Activated CD4-positive, CD25-positive, alpha-beta regulatory T cell (primary cell): ENCODE measurements at places on chromosomes 5 and 9.

DNA sequence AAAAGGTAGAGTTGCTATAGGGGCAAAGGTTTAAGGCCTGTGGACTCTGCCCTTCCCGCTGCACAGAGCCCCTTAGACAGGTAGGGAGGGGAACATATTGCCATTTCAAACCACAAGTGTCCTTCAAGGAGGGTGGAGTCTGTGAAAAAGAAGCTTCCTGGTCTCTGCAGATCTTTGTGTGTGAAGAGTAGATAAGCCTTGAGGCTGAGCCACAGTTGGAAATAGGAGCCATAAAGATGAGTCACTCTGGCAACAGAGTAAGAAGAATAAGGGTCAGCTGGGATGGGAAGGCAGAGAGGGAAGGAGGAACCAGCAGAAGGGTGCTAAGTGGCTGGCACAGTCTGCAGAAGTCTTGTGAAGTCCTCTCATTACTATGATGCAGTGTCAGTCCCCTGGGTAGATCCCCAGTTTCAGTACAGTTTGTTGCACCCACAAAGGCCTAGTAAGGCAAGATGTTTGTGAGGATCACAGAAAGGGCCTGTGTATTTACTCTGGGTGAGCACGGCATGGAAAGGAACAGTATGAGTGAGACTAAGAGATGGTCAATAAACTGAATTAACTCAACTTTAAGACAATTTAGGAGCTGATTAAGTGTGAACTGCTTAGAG is 18.1 kb downstream of the GRXCR2 start:
- no peak for DNase-seq

DNA sequence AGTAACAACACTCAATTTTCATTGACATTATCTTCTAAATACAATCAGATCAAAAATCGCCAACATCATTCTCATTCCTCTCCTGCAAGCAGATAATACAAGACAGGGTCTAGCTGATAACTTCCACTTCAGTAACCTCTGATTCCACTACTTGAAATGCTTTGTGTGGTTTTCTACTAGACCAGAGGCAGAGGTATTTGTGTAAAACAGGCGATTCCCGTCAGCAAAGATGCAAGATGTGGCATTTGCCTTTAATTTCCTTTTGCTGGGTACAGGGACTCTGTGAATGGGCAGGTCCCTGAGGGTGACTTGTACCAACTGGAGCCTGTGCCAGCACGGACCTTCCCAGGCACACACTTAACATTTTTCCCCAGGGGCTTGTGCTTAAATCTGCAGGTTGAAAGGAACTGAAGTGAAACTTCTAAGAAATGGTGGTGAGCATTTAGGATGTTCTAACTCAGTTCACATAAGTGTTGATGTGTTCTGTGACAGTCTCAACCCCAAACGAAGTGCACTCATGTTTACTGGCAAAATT is 625.5 kb upstream of the WWC1 start:
- no peak for DNase-seq

DNA sequence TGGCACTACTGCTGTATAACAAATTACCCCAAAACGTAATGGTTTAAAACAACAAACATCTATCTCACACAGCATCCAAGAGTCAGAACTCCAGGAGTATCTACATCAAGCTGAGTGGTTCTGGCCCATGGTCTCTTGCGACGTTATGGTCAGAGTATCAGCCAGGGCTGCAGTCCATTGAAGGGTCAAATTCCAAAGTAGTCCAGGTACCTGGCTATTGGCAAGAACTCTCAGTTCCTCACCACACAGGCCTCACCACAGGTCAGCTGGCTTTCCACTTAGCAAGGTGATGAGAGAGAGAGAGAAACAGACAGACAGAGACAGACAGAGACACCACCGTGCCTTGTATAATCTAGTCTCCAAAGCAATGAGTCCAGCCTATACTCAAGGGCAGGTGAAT is 22.6 kb downstream of the EPB41L4A start:
- DNase-seq: no peak

DNA sequence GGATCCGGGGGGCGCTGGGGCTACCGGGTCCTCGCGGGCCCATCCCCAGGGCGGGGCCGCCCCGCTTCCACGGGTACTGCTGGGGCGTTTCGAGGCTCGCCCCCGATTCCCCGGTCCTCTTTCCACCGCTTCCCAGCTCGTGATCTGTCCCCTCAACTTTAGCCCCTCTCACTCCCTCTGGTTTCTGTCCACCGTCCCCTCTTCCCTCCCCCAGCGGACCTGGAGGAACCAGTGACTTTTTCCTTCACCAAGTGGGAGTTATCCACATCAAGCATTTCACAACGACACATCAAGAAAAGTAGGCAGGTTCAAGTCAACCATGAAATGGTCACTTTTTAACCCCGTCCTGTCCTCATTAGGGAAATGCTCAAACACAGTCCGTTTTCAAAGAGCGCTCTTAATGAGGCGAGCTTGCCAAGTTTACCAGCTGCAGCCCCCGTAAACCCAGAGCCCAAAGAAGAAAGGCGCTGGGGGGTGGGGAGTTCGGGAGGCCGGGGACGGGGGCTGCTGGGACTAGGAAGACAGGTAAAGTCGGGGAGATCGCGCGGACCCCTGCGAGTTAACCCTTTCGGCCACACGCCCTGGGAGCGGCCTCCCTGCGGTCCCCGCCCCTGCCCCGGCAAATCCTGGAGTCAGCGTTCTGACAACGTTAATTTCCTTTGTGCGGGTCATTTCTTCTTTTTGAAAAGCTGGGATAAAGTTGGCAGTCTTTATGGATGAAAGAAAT is 2.1 kb upstream of the NFIB start:
- DNase-seq: no peak

DNA sequence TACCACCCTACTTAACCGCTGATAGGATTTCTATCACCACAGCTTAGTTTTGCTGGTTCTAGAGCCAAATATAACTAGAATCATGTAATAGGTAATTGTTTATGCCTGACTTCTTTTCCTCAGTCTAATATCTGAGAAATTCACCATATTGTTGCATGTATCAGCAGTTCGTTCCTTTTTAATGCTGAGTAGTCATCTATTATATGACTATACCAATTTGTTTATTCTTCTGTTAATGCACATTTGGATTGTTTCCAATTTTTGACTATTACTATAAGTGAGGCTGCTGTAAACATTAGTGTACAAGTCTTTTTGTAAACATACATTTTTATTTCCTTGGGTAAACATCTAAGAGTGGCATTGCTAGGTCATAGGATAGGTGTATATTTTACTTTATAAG is 25.9 kb downstream of the CSNK1G3 start:
- DNase-seq: no peak

- DNase-seq: no peak
These were observed 44.1 kb upstream of the ITGA2 start for GRCh38 chr5:52945040-52945439.

- DNase-seq: no peak
These were observed 1612.7 kb upstream of the ACO1 start for GRCh38 chr9:30771760-30772159.

- DNase-seq: no peak
These were observed 6.7 kb downstream of the IRF1 start for GRCh38 chr5:132483661-132484390.

DNA sequence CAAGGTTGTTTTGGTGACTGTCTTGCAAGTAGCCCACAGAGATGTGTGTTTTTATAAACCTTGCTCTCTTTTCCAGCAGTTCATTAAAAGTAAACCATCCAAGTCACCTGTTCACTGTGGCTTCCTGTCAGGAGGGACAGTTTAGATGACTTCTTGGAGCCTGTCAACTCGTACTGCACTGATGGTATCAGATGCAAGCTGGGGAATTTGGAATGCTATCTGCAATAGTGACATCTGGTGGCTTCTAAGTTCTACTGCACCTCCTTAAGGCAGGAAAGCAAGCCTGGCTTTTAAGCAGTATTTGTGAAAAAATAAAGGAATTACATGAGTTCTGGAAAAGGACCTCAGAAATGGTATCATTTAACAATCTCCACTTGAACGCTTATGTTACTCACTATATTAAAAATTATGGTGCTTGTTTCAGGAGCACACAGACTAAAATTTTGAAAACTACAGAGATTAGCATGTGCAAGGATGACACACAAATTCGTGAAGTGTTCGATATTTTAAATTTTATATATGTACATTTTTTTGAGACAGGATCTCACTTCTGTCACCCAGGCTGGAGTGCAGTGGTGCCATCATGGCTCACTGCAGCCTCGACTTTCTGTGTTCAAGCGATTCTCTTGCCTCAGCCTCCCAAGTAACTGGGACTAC is 164.0 kb downstream of the TTC39B start:
- DNase-seq: no peak

DNA sequence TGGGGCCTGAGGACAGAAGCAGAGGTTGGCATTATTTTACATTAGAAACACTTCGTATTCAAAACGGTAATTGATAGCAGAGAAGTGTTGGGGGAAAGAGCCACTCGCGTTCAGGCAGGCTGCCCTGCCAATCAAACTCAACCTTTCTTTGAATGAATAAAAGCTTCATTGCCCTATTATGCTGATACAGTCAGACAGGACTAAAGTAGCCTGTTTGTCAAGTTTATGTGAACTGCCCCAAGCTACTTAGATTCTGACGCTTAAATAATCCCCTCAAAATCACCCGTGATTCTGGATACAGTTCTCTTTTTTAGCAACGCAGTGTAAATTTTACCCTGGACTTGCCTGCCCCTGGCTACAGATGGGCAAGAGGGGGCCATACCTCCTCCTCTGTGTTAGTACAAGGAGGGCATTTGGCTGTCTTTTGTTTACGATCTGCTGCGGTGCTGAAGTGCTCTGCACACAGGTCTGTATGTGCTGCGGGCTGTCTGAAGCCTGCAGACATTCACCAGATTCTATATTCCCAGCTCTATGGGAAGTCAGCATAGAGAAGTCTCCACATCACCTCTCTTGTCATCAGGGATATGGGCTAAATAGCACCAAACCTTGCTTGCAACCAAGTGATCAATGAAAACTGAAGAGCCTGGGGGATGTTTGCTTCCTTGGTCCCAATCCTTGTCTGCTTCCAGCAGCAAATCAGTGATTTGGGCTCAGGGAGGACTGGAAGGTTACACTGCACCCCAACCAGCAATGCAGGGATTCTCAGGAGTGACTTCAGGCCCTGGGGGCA is 218.4 kb downstream of the EBF1 start:
- no peak for DNase-seq

- no peak for DNase-seq
These were observed 80.2 kb downstream of the ARRDC3 start for GRCh38 chr5:91302958-91303357.

DNA sequence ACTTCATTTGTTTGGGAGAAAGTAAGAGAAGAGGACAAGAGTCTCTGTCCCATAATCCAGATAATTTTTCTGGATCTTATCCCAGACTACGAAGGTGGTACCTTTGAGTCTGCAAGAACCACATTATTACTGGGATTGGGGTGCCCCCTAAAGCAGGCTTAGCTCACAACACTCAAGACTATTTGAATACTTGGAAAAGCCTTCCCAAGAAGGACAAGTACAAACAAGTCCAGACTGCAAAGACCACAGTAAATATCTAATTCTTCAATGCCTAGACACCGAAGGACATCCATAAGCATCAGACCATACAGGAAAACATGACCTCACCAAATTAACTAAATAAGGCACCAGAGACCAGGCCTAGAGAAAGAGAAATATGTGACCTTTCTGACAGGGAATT is 40.2 kb upstream of the TMED7 start:
- DNase-seq: no peak

- DNase-seq: no peak
These were observed 260.3 kb upstream of the KLF4 start for GRCh38 chr9:107749787-107750444.

GRCh38 chr9:86135371-86135770 is 36.0 kb upstream of the GOLM1 start:
- no peak for DNase-seq

- no peak for DNase-seq
These were observed 274.2 kb upstream of the SMC2 start for GRCh38 chr9:103819936-103820335.

DNA sequence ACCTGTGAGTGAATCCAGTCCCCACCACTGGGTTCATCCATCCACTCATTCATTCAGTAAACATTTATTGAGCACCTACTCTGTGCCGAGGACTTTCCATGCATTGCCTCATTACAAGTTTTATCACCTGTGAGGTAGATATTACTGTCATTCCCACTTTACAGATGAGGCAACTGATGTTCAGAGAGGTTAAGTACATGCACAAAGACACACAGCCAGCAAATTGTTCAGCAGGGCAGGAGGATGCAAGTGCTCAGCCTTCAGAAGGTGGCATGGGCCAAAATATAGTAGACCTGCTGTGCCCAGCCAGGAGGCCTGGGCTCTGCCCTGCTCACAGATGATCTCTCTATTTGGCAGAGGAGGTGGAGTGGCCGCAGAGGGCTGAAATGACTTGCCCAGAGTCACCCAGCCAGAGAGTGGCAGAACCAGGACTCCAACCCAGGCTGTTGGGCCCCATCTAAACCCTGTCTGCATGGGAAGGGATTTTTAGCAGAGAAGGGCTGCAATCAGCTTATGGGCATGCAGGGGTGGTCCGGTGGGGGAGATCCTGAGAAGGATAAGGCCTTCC is 7.6 kb upstream of the NEURL1B start:
- no peak for DNase-seq

DNA sequence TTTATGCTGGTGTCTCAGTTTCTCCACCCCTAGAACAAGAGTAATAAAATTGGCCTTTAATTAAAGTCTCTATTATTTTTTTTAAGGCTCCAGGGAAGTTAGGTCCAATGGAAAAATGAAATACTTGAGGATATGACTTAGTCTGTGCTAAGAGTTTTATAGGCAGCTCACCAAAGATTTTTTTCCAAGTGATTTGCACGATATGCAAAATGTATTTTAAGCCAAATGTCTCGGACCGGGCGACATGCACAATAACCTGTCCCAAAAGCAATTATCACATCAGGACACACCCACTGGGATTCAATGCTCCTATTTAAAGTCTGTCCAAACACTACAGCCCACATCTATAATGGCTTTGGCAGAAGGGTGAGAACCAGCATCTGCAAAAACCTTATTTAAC is 136.1 kb upstream of the ANKH start:
- no peak for DNase-seq

DNA sequence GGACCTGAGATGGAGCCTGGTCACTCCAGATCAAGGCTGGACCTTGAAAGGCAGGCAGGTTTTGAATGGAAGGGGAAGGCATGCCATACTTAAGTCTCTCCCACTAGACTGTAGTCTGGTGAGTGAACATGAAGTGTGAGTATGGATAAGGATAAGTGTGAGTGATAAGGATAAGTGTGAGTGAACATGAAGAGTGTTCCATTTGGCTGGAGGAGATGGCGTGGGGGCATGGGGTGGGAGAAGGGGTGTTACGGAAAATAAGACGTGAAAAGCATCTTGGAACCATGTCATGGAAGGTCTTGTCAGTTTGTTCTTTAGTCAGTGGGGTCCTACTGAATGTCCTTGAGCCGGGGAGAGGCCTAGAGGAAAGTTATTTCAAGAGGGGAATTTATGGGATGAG is 32.8 kb downstream of the HMGXB3 start:
- DNase-seq: no peak

GRCh38 chr9:95023217-95024003 is 294.1 kb downstream of the FANCC start:
- DNase-seq: no peak

GRCh38 chr9:82920154-82920553 is 142.8 kb downstream of the RASEF start:
- DNase-seq: no peak

GRCh38 chr5:36756848-36757247 is 119.7 kb upstream of the NIPBL start:
- no peak for DNase-seq
